Fibroblast of skin of right quadriceps (primary cell): ENCODE measurements at places on chromosomes 7 and 10.

DNA sequence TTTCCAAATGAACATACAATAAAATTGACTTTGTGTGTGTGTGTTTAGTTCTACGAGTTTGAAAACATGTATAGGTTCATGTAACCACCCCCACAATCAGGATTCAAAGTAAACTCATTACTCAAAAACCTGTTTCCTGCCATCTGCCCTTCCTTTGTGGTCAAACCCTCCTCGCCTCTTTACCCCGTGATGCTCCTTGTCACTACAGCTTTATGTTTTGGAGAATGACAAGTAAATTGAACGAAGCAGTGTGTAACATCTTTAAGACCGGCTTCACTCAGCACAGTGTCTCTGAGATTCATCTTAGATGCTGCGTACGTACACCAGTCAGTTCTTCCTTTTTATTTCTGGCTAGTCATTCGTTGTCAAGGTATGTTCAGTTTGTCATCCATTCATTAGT, 54.6 kb upstream of the MKI67 start:
- no peak for DNase-seq

DNA sequence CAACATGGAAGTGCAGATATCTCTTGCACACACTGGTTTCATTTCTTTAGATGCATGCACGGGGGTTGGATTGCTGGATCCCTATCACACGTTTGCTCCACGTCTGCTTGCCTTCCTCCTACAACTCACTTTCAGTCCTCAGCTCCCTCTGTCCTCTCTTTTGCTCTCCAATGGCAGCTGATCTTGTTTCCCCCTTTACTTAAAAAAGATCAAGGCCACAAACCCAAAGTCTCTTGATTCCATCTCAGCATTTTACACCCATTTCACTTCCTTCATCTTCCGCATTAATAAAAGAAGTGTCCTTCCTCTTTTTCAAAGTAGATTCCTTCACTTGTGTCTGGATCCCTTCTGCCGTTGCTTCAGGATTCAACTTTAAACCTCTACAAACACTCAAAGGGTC, 245.2 kb downstream of the DOCK4 start:
- DNase-seq: no peak

GRCh38 chr10:122829454-122829853, 16.2 kb downstream of the CUZD1 start:
- no peak for DNase-seq

- DNase-seq: no peak
These were observed 98.4 kb upstream of the SAMD8 start for GRCh38 chr10:75013007-75013406.

DNA sequence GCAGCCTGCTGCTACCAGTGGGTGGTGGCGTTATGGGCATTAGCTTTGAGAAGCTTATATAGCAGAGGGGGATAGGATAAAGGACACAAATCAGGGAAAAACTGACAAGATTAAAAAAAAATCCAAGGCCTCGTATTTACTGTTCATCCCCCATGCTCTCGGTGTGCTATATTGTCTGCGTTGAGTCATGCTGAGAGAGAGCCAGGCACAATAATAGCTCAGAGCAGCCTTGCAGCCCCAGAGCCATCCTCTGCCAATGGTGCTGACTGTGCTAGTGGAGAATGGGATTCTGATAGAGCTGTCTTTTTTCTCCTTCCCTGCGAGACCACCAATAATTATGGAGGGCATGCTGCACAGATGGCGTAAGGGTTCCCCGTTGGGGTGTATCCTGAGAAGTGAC, 51.7 kb upstream of the FZD1 start:
- peak; percentile 45 for DNase-seq
